ENCODE measurements at places on chromosomes 2 and 18.

GRCh38 chr18:30954262-30954661 lies 88.3 kb downstream of the DSC3 start:
- DNase-seq: no peak

DNA sequence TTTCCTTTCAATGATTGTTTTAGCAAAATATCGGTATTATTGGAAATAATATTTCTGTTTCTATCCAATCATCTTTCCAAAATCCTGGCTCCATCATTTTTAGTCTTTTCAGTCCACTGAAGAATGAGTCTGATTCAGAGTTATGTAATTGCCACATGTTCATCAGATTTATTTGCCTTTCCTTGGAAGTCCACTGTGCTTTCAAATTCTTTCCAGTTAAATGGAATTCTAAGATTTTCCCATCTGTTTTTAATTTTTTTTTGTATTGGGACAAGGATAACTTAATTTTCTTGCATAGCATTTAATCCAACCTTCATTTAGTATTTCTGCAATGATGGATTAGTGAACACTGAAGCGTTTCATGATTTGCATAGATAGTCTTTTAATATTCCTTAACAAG lies 521.5 kb upstream of the NRXN1 start:
- DNase-seq: no peak

DNA sequence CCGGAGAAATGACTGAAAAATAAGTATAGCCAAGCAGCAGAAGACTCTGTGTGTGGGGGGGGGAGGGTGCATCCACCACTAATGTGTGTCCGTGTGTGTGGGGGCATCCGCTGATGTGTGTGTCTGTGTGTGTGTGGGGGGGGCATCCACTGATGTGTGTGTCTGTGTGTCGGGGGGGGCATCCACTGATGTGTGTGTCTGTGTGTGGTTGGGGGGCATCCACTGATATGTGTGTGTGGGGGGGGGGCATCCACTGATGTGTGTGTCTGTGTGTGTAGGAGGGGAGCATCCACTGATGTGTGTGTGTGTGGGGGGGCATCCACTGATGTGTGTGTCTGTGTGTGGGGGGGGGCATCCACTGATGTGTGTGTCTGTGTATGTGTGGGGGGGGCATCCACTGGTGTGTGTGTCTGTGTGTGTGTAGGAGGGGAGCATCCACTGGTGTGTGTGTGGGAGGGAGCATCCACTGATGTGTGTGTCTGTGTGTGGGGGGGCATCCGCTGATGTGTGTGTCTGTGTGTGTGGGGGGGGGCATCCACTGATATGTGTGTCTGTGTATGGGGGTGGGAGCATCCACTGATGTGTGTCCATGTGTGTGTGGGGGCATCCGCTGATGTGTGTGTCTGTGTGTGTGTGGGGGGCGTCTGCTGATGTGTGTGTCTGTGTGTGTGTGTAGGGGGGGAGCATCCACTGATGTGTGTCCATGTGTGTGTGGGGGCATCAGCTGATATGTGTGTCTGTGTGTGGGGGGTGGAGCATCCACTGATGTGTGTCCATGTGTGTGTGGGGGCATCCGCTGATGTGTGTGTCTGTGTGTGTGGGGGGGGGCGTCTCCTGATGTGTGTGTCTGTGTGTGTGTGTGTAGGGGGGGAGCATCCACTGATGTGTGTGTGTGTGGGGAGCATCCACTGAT lies 125.0 kb downstream of the NFATC1 start:
- no peak for DNase-seq

DNA sequence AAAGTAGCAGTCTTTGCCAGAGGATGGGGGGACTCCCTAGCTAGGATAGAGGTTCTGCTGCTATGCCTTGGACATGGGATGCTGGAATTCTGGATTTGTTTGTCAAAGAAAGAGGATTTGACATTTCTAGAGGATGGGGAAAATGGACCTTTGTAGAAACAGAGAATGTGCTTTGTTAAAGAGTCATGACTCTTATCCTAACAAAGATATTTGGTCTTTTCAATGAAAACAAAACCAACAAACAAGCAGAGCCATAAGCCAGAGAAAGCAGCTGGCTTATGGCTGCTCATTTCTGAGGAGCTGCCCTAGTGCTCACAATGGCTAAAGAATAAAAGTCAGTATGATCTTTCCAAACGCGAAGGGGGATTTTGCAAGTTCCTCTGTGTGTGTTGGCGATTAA lies 40.8 kb upstream of the MAPRE2 start:
- no peak for DNase-seq

GRCh38 chr2:182444170-182444569 lies 17.3 kb upstream of the PDE1A start:
- no peak for DNase-seq

All from NCI-H774 (cell line).